Stimulated activated CD8-positive, alpha-beta memory T cell treated with anti-CD3 and anti-CD28 coated beads, Interleukin-4, amount 100 ng/mL, for 1 hour (primary cell): ENCODE measurements at places on chromosomes 6 and 20.

DNA sequence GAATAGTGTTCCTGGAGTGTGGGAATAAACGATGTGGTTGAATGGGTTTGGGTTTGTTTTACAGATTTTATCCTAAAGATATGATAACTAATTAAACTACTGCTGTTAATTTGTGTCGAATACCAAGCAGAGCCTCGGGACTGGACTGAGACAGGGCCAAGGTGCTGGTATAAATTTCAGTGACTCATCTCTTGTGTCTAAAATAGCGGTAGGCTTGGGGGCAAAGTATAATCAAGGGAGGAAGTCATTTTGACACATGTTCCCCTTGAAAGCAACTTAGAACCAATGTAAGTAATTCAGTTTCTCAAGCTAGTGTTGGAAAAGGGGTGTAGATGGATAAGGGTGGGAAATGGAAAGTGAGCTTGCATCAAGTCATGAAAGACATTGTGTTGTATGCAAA lies 108.4 kb downstream of the PLCB4 start:
- no peak for DNase-seq

DNA sequence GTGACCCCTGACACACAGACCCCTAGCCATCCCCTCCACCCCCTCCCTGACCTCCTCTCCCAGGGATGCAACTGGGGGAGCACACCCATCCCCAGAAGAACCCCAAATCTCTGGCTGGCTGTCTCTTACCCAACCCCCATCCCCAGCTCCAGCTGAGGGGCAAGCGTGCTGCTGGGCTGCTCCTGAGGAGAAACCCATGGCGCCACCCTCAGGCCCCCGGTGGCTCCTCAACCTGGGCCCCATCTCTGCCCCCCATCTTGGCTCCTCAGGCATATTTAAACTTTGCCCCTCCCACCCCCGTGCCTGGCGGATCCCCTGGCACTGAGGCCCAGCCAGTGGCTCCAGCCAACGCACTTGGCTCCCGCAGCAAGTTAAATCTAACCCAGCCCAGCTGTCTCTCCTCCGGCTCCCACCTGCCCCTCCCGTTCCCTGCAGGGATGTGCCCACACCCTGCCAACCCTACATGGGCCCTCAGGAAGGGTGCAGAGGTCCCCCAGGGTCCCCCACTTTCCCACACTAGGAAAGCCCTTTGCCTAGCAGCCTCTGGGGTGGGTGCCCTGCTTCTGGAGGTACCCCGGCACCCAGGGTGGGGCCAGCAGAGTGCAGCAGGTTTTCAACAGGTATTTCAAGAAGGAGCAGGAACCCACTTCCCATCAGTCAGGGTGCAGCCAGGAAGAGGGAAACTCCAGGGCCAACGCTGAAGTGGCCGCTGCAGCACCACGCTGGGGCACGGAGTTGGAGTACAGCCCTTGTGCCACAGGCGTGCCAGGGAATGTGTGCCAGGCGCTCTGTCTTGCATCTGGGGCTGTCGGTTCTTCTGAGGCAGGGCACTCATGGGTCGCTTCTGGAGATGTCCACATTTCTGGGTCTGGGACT lies 5.3 kb upstream of the OSBPL2 start:
- no peak for DNase-seq

GRCh38 chr20:36628076-36628475 lies 17.9 kb downstream of the SLA2 start:
- no peak for DNase-seq

- no peak for DNase-seq
Measured at GRCh38 chr6:158311626-158312025, 639 bp upstream of the TULP4 start.

GRCh38 chr20:38302786-38303185 lies 1.2 kb upstream of the BPI start:
- no peak for DNase-seq

- DNase-seq, result no peak
Measured at GRCh38 chr6:57138026-57138425, 34.1 kb upstream of the BAG2 start.

GRCh38 chr6:168121303-168121665 lies 42.3 kb upstream of the FRMD1 start:
- no peak for DNase-seq

GRCh38 chr20:50396623-50397022 lies 113.6 kb upstream of the PTPN1 start:
- DNase-seq, result no peak

- DNase-seq, result no peak
Measured at GRCh38 chr20:40196846-40197436, 492.1 kb downstream of the MAFB start.

DNA sequence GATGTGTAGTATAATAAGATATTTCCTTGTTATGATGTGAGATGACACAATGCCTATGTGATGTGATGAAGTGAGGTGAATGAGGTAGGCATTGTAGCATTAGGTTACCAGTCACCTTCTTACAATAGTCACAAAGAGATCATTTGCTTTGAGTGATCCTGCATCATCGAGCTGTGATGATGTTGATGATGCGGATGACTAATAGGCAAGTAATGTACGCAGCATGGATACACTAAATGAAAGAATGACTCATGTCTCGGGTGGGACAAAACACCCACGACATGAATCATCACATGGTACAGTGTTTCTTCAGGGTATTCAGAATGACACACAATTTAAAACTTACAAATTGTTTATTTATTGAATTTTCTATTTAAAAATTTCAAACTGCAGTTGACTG lies 806.3 kb upstream of the GJE1 start:
- DNase-seq, result no peak

DNA sequence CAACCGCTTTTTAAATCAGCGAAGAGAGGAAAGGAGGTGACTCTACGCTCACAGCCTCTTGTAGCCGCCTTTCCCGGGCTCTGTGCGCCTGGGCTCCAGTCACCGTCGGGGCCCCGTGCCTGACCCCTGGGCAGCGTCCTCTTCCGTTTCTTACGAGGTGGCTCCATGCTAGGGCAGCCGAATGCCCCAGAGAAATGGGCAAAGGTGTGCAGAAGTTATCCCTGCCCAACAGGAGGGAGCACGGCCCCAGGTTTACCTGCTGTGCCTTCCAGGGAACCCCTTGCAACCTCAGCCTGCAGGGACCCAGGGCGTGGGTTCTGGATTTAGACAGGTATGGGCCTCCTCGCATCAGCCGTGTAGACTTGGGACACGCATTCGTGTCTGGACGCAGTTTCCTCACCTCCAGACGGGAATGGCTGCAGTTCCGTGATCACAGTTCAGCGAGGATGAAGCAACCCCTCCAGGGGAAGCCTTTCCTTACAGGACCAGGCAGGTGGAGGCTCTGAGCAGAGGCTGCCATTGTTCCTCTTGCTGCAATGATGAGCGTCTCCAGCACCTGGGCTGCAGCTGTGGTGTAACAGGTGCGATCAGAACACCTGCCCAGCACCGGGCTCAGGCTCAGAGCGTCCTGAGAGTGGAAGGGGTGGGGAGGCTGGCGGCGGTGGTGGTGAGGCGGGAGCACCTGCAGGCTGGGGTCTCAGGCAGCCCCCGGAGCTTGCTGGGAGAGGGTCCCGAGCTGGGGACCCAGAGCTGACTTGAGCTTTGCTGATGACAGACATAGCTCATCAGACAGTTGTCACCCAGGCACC lies 81.3 kb upstream of the BHLHE23 start:
- DNase-seq, result no peak

- DNase-seq, result no peak
Measured at GRCh38 chr6:76644231-76644630, 571.8 kb upstream of the IMPG1 start.

- no peak for DNase-seq
Measured at GRCh38 chr6:101454106-101454676, 60.7 kb downstream of the GRIK2 start.

- DNase-seq, result no peak
Measured at GRCh38 chr6:20182926-20183521, 29.2 kb downstream of the MBOAT1 start.

- DNase-seq, result no peak
Measured at GRCh38 chr6:127462376-127462775, 3.2 kb upstream of the KIAA0408 start.

DNA sequence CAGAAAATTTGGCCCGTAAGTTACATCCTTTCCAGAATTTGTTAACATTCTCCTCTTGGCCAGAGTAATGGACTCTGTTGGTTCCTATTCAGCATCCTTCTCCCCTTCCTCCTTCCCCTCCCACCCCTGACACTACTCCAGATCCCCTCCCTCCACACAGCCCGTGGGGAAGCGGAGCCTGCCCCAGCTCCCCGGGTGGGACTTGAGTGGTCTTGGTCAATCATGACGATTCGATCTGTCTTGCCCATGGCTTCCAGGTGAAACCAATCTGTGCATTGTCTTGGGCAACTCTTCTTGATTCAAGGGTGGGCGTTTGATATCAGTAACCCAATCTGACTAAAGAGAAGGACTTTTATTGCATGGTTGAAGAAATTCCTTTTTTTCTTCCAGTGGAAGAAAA lies 143.9 kb downstream of the ANKRD60 start:
- no peak for DNase-seq

DNA sequence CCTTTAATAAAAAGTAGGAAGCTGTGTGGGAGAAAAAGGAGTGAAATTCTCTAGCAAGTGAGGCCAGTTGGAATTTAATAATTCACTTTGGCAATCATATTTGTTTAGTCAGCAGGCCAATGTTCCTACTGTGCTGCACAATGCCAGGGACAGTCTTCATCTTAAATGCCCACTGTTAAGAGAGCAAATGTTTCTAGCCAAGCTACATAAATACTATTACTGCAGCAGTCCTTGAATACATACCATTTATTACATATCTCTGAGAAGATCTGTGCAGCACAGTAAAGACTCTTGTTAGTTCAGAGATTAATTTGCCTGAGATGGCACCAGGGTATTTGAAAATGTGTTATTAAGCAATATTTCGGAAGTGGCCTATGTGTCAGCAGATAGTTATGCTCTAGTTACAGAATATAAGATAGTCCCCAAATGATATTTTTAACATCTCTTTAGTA lies 105.4 kb downstream of the OGFRL1 start:
- no peak for DNase-seq

DNA sequence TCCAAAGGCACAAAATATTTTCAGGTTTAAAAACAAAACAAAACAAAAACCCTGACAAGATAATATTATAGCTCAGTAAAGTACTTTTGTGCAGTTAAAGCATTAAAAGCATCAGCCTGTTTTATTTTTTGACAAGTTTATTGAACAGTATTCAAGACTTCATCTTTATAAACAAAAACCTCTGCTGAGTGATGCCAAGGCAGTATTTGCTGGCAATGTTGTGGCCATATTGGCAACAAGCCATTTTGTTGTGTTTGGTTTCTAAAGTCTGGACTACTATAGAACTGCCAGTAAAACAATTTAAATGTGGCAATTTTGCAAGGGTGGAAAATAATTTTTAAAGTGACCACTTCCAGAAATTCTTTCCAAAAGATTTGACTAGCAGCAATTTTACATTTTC lies 15.9 kb downstream of the CPNE1 start:
- no peak for DNase-seq

- no peak for DNase-seq
Measured at GRCh38 chr6:32234934-32235333, 11.1 kb upstream of the NOTCH4 start.

- DNase-seq, result no peak
Measured at GRCh38 chr6:25253351-25253750, 25.8 kb upstream of the CARMIL1 start.

DNA sequence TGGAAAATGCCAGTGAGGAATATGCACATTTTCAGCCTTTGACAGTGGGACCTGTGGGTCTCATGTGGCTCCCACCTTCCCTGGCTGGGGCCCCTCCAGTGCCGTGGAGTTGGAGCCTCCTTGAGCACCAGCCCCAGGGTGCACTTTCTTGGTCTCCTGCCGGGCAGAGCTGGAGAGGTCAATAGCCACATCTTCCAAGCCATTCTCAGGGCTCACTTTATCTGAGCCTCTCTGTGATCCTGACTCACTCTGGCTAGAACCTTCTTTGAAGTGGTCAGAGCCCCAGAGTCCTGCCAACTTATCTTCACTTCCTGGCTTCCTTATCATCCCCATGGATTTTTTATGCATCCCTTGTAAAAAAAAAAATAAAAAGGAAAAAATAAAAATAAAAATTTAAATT lies 5.7 kb downstream of the VSX1 start:
- no peak for DNase-seq

DNA sequence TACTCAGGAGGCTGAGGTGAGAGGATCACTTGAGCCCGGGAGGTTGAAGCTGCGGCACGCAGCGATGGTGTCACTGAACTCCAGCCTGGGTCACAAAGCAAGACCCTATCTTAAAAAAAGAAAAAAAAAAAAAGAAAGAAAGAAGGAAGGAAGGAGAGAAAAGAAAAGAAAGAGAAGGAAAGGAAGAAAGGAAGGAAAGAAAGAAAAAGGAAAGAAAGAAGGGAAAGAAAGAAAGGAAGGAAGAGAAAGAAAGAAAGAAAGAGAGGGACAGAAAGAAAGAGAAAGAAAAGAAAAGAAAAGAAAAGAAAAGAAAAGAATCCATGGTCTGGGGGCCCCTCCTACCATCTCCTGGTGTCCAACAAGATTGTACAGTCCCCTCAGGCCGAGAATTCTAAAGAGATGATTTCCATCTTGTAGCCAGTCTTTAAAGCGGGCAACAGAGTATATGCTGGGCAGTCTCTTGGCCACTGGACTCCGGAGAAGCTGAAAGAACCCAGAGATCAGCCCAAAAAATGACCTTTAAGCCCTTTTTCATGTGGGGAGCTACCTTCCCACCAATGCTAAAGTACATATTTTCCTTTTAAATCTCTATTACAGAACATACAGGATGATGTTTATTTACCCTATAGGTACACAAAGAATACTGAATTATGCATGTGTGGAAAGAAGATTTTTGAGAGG lies 23.7 kb upstream of the RBL1 start:
- DNase-seq, result no peak

- no peak for DNase-seq
Measured at GRCh38 chr20:4445784-4446183, 275.9 kb upstream of the PRND start.

- DNase-seq, result no peak
Measured at GRCh38 chr6:112626468-112627082, 279.4 kb downstream of the RFPL4B start.

DNA sequence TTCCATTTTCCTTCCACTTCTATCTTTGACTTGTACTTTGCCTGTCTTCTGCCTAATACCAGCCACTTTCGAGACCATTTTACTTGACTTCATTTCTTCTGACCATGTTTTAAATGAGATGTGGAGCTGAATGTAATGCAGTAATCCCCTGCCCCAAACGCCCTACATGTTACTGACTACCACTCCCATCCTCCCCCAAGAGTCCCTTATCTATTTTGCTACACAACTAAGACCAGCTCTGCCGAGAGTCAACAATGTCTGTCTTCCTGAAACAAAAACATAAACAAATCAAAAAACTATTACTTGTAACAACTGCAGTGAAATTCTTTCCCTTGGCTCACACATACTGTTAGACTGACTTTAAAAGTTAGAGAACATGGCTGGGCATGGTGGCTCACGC lies 27.1 kb upstream of the KIAA1586 start:
- DNase-seq, result no peak

DNA sequence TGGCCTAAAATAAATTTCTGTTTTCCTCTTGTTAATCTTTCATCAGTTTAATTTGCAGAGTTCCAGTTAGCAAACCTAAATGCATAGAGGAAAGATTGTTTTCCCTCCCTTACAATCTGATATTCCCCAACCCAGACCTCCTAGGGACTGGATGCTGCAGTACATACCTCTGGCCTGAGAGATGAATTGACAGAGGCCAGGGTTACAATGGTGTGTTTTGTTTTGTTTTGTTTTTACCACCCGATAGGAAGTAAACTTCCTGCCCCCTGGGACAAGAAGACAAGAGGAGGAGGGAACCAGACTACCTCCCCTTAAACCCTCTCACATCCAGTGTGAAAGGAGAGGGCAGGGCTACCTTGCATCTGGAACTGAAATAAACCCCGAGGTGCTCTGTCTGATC lies 319.0 kb downstream of the LRFN2 start:
- DNase-seq, result no peak
